ENCODE measurements at places on chromosomes 13 and 19.

- DNase-seq = no peak
Observed at GRCh38 chr13:19345158-19345557, 163.5 kb upstream of the TUBA3C start.

- DNase-seq = no peak
Observed at GRCh38 chr19:31506102-31506501, 156.9 kb upstream of the TSHZ3 start.

DNA sequence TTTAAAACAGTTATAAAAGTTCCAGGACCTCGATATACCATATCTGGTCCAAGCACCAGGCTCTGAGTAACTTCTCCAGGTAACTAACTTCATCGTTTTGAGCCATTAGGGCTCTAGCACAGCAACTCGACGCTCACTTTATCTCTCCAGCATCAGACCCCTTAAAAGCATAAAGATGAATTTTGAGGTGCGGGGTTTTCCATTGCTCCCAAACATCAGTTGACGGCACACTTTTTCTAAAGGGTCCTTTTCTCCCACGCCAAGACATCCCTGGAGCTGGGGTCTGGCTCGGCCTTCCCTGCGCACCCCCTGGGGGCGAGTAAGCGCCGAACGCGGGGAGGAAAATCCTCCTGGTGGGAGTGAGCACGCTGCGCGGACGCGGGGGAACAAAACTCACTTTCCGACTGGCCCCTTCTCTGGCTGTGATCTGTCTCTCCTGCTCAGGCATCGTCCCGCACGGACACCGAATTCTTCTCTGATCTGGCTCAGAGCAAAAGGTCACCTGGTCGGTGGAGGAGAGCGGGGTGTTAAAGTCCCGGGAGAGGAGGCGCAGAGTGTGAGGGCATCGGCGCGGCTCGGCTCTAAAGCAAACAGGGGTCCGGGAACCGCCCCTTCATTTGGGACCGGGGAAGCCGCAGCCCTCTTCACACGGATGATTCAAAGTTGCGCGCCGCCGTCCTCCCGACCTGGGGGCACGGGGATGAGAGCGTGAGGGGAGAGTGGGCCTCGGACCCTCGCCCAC is at the start of gene ATP7B:
ATP7B (minus strand) TSS at position 561 of the 742 bp plus-strand sequence; CDS start at position 448, 113 bp downstream.
- DNase-seq = no peak

DNA sequence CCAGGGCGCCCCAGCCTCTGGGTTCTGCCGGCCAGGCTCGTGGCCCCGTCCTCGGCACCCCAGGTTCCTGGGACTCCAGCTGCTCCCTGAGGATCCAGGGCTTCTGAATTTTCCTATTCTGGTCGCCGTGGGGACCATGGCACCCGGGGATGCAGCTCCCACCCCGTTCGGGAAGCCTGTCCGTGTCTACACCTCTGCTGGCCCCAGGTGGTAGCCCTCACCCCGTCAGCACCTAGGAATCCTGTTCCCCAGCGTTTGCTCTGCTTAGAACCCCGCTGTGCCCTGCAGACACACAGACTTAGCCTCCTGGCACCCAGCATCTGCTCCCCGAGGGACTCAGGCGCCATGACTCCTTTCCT is 960 bp downstream of the PPFIA3 start:
- no peak for DNase-seq

DNA sequence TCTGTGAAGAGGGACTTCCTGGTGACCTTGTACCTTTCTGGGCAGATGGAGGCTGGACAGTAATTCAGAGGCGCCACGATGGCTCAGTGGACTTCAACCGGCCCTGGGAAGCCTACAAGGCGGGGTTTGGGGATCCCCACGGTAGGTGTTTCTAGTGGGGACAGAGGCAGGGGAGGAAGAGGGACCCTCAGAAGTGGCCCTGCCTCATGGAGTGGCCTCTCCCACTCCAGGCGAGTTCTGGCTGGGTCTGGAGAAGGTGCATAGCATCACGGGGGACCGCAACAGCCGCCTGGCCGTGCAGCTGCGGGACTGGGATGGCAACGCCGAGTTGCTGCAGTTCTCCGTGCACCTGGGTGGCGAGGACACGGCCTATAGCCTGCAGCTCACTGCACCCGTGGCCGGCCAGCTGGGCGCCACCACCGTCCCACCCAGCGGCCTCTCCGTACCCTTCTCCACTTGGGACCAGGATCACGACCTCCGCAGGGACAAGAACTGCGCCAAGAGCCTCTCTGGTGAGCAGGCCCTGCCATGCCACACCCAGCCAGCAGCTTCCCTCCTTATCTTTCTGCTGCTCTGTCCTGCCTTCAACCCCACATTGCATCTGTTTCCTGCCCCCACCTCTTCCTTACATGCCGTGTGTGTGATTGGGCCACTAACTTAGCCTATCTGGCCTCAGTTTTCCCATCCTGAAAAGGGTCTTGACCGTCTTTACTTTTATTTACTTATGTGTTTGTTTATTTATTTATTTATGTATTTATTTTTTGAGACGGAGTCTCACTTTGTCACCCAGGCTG is 7.3 kb downstream of the ANGPTL4 start:
- no peak for DNase-seq

- no peak for DNase-seq
Observed at GRCh38 chr19:37333457-37333856, 37.4 kb upstream of the ZNF527 start.

GRCh38 chr13:32297206-32297605 is 18.0 kb downstream of the ZAR1L start:
- DNase-seq = no peak

DNA sequence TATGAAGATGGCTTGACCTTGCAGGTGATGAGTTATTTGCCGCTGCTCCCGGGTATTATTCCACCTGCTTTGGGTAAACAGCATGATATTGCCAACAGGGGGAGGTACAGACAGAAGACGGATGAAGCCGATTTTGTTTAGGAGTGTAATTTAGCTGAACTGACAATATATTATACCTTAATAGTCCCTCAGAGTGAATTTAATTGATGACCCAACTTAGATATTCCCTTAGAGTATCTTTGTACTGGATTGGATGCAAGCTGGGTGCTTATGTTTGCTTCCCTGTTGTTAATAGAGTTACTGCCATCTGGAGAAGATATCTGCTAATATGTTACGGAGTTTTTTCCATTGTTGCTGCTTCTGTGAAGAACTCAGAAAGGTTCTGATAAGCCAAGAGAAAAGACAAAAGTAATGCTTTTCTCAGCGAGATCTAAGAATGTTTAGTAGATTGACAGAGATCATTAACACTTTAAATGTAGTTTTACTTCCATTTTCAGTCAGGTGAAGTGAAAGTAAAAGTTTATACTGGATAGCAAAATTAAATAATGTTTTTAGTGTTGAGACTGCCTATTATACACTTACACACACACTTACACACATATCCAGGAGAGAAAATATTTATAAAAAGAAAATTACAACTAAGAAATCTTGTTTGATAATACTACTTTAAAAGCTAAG is 2220.8 kb upstream of the PCDH20 start:
- no peak for DNase-seq

GRCh38 chr19:940591-941291 is 14.9 kb downstream of the ARID3A start:
- DNase-seq = no peak

DNA sequence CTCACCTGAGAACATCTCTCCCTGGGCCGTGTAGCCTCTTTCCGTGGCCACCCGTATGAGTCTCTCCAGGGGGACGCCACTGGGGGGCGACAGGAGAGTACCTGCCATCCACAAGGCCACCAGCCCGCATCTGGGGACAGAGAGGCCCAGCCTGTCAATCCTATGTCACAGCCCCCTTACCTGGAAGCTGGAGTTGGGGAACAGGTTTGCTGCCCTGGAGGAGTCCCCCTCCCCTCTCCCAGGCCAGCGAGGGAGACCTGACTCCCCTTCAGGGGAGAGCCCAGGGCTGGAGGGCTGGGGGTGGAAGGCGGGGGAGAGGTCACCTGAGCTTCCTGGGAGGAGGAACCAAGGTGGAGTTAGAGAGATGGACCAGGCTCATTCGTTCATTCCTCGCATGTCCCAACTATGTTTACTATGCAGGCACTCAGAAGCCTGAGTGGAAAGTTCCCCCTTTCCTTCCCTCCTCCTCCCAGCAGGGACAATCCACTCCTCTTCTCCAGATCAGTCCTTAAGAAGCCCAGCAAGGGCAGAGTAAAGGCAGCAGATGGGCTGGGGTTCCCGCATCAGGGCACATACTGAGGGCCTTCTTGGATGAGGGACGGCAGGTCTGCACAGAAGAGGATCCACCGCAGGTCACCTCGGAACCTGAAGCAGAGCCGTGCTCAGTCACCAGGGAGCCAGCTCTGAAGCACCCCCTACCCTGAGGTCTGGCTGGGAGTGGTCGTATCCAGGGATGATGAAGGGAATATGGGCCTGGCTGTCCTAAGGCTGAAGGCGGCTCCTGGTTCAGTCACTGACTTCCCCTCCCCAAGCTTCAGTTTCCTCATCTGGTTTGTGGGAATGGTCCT is 5.5 kb downstream of the ACTMAP start:
- no peak for DNase-seq

GRCh38 chr19:7628589-7629311 is 595 bp downstream of the XAB2 start:
- no peak for DNase-seq

GRCh38 chr13:79385694-79386093 is 20.4 kb downstream of the RBM26 start:
- DNase-seq = no peak

GRCh38 chr13:47117268-47117667 is 220.4 kb upstream of the HTR2A start:
- DNase-seq = no peak

GRCh38 chr13:31022288-31022895 is 89.9 kb downstream of the TEX26 start:
- no peak for DNase-seq

DNA sequence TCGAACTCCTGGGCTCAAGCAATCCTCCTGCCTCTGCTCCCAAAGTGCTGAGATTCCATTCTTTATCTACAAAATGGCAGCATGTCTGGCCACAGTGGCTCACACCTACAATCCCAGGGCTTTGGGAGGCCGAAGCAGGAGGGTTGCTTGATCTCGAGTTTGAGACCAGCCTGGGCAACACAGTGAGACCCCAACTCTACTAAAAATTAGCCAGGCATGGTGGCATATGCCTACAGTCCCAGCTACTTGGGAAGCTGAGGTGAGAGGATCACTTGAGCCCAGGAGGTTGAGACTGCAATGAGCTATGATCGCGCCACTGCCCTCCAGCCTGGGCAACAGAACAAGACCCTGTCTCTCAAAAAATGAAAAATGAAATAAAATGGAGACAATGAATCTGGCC is 6.1 kb downstream of the NAPA start:
- no peak for DNase-seq

DNA sequence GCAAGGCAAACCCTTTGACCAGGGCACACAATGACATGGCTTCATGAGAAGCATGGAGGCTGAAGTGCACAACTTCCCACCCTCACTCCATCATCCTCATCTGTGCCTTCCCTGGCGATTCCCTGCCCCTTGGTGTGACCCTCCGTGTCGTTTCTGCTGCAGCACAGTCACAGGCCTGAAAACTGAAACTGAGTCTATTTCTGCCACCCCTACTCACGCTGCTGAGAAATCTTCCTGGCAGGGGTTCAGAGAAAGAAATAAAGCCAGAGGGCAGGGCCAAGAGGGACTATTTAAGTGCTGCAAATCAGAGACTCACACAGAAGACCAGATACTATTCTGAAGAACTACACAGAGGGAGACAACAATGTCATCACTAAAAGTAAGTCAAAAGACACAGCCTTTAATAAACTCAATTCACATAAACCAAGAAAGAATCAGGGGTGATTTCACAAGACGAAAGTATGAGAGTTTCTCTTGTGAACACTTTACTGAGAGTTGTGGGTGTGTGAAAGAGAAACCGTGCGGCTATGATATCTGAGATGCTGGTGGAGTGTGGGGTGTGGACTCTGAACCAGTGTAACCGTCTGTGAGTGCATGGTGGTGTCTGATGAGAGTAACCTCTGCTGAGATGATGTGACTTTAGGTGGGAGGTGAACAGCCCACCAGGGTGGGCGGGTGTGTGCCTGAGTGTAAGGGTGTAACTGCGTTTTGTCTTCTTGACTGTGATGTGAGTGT is 23.5 kb downstream of the LGALS16 start:
- no peak for DNase-seq

- no peak for DNase-seq
Observed at GRCh38 chr13:89857502-89857901, 1490.0 kb upstream of the MIR17HG start.

DNA sequence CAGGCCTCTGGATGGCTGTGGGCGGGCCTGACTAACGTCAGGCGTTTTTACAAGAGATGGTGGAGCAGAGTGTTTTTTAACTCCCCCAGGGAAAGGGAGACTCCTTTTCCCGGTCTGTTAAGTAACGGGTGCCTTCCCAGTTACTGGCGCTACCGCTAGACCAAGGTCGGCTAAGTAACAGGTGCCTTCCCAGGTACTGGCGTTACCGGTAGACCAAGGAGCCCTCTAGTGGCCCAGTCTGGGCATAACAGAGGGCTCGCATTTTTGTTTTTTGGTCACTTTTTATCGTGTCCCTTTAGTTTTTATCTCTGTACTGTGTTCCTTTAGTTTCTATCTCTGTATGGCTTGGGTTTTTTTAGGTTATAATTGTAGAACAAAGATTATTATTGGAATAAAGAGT is 10.0 kb downstream of the ZNF383 start:
- no peak for DNase-seq

GRCh38 chr19:19540064-19540714 is 2.1 kb downstream of the CILP2 start:
- no peak for DNase-seq

GRCh38 chr19:8361921-8362793 is 1.8 kb upstream of the ANGPTL4 start:
- DNase-seq = peak; percentile 85

DNA sequence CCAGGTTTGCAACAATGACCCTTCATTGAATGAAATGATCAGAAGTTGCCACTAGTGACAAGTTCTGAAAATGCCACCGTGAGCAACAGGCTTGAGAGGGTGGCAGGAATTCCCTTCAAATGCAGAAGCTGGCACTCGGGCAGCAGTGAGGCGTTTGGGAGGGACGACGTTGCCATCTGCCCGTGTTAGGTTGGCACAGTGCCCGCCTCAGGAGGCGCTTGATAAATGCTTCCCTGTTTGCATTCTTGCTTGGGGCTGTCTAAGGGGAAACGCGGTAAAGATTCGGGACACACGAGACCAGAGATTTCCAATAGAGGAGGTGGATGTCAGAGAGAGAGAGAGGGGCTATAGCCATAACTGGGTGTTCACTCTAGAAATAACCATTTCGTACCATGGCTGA is 101.9 kb downstream of the TEX29 start:
- no peak for DNase-seq

GRCh38 chr13:43422116-43422515 is 364.7 kb downstream of the ENOX1 start:
- no peak for DNase-seq

- DNase-seq = no peak
Observed at GRCh38 chr13:24693862-24694471, 13.8 kb downstream of the ATP12A start.

- no peak for DNase-seq
Observed at GRCh38 chr13:30724778-30725177, 10.6 kb upstream of the ALOX5AP start.

DNA sequence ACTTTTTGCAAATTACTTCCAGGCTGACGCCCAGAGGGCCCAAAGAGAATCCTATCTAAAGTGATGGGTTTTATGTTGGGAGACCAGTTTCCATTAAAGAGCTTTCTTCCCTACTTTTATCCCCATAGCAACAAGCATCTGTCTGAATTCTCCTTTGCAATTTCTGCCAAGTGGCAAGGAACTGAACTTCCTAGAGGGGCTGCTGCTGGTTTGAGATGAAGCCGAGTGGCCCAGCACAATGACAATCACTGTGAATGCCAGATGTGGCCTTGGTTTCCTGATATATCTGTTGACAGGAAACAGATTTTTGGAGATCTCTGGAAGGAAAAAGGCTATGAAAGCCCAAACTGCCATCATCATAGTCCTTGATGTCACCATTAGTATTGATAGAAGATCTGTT is 198.6 kb downstream of the OXGR1 start:
- DNase-seq = no peak
